ENCODE measurements at places on chromosomes 11 and 22.

DNA sequence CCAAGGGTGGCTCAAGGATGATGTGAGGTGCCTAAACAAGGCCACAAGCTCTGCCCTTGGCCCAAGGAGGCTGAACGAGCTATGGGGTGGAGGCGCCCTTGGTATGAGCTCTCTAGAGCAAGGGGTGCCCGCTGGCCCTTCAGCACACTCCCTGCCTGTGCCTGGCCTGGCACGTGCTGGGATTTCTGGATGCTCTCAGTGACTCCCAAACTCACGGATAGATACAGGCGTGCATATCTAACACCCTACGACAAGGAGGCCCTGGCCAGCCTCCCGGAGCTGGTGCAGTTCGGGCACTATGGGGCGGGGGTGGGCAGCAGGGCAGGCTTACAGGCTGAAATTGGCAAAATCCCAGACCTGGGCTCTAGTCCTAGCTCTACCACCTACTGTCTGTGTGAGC lies 30.6 kb downstream of the SCUBE1 start:
- DNase-seq, result no peak

DNA sequence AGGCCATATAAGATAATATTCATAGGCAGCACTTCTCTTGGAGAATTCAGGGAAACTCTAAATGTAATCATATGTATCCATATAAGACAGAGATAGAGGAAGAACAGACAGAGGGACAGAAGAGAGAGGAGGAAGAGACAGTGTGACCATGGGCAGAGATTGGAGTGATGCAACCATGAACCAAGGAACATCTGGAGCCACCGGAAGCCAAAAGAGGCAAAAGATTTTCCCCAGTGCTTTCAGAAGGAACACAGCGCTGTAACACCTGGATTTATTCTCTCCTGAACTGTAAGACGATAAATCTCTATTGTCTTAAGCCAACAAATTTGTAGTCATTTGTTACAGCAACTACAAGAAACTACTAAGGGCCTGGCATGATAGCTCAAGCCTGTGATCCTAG lies 57.7 kb downstream of the GAB2 start:
- DNase-seq, result no peak

GRCh38 chr11:2467695-2468055 lies 22.9 kb downstream of the KCNQ1 start:
- no peak for DNase-seq

- DNase-seq, result no peak
Observed at GRCh38 chr11:62401811-62402210, 17.0 kb upstream of the SCGB1A1 start.

DNA sequence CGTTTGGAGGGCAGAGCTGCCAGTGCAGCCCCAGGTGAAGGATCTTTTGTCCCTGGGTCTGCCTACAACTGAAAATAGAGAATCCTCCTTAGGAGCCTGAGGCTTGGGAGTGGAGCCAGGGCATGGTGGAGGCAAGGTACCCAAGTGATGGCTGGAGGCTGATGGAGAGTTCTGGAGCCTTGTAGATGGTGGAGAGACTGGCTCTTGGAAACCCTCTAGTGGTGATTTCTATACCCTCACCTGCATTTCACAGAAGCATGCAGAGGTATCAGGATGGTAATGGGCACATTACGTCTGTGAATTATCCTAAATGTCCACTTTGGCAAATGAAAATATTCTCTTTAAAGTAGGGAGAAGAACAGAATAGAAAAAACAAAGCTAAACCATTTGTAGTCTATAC lies 44.4 kb downstream of the INSC start:
- DNase-seq, result no peak

- DNase-seq, result no peak
Observed at GRCh38 chr22:24416095-24416494, 11.3 kb upstream of the ADORA2A start.

- DNase-seq, result no peak
Observed at GRCh38 chr11:110128161-110128560, 35.0 kb downstream of the ZC3H12C start.

DNA sequence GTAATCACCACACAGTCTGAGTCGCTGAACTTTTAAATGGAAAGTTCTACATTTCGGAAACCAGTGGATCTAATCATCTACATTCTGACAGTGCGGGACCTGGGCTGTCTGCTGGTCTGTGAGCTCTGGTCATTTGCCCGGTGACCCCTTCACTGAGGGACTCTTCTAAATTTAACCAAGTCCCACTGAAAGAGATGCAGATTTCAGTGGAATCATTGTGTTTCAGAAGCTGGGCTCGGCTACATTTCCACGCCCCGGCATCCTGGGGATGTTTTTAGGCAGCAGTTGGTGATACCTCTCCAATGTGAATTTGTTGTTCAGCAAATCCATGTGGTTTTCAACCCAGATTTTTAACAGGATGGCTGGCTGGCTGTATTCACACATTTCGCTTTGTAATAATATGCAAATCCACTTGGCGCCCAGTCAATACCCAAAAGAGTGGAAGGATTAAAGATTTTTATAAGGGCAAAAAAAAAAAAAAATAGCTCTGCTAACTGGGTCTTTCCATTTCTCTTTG lies 145.5 kb upstream of the RASSF10 start:
- no peak for DNase-seq

- DNase-seq, result peak; percentile 30
Observed at GRCh38 chr11:65425105-65425970, 2.7 kb downstream of the NEAT1 start.

- DNase-seq, result no peak
Observed at GRCh38 chr11:3614742-3615171, 27.0 kb downstream of the ART5 start.

- no peak for DNase-seq
Observed at GRCh38 chr11:59204746-59205145, 8.0 kb downstream of the MPEG1 start.

DNA sequence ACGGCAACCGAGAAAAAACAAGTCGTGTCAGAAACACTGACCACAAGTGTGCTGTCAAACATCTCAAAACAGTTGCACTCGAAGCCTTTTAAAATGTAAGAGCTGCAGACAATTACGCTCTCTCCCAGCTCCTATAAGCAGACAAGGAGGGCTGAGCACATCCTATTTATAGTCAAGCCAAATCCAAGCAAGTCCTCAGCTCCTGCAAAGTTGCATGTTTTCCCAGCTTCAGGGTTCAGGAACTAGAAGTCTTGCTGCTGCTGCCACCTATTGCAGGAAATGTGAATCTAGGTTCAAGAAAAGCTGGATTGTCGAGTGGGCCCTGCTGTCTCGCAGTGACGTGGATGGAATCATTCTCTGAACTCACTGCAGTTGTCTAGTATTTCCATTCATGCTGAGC lies 15.5 kb downstream of the EFCAB6 start:
- no peak for DNase-seq

DNA sequence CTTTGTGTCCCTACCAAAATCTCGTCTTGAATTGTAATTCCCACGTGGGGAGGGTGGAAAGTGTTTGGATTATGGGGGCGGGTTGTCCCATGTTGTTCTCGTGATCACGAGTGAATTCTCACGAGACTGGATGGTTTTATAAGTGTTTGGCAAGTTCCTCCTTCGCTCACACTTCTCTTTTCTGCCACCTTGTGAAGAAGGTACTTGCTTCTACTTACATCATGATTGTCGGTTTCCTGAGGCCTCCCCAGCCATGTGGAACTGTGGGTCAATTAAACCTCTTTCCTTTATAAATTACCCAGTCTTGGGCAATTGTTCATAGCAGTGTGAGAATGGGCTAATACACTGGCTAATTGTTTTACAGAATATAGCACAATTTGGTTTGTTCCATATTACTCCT lies 326.3 kb downstream of the GRM5 start:
- no peak for DNase-seq

GRCh38 chr11:32052215-32052614 lies 38.7 kb upstream of the RCN1 start:
- peak; percentile 13 for DNase-seq

DNA sequence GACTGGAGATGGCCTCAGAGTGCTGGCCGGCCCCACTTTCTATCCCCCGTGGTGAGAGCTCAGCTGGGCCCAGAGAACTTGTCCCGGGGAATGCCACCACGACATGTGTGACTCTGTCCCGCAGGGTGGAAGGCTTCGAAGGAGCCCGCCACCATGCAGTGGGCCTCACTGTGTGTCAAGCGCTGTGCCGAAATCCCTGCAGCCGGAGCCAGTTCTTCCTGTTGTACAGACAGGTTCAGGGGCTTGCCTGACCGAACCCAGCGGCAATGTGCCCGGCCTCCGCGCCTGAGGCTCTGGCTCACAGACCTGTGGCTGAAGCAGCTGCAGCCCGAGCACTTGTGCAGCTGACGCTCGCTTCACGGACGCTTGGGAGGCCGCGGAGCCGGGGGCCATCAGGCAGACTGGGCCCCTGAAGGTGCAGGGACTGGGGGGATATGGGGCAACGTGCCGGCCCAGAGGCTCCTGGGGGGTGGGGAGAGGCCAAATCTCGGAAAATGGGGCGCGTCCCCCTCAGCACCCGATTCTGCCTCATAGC lies 650 bp downstream of the PPM1F start:
- DNase-seq, result no peak

DNA sequence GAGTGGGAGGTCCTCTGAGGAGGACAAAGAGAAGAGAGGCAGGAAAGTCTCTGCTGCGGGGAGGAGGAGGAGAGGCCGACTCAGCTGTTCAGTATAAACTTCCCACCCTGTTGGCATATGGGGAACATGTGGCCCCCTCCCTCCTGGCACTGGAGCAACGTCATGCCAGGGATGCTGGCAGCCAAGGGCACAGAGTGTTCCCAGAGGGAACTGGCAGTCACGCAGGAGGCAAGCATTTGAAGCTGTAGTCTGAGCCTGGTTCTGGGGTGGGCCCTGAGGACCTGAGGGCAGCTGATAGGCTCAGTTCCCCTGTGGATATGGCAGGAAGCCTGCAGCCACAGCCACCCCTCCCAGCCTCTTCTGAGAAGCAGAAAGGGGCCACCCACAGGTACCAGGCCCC lies 67.1 kb upstream of the TSPAN18 start:
- DNase-seq, result no peak

- DNase-seq, result no peak
Observed at GRCh38 chr22:43642319-43643206, 169.5 kb downstream of the EFCAB6 start.

DNA sequence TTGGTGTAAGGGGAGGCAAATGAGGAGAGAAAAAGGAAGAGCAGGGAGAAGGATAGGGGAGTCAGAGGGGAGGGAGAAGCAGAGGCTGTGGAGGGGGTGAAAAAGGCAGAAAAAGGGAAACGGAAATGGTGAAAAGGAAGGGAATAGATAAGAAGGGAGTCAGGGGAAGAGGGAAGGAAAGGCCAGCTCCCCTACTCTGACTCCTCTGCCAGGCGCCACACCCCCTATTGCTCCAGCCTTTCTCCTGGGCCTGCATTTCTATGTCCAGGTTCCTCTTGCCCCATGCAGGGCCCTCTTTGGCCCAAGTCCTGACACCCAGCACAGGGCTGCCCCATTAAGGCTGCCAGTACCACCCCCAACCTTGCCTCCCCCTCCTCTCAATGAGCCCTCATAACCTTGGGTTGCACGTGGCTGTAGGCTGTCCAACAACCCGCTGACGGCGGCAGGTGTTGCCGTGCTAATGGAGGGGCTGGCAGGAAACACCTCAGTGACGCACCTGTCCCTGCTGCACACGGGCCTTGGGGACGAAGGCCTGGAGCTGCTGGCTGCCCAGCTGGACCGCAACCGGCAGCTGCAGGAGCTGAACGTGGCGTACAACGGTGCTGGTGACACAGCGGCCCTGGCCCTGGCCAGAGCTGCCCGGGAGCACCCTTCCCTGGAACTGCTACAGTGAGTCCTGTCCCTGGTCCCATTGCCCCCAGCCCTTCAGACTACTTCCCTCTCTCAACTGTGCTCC lies 3.4 kb upstream of the NHERF4 start:
- no peak for DNase-seq
